ENCODE measurements at places on chromosomes 6 and 20. TPM values are rescaled to one million over a fixed set of nuclear protein-coding genes. Genes with fewer than 3 reads are reported as not detected.

DNA sequence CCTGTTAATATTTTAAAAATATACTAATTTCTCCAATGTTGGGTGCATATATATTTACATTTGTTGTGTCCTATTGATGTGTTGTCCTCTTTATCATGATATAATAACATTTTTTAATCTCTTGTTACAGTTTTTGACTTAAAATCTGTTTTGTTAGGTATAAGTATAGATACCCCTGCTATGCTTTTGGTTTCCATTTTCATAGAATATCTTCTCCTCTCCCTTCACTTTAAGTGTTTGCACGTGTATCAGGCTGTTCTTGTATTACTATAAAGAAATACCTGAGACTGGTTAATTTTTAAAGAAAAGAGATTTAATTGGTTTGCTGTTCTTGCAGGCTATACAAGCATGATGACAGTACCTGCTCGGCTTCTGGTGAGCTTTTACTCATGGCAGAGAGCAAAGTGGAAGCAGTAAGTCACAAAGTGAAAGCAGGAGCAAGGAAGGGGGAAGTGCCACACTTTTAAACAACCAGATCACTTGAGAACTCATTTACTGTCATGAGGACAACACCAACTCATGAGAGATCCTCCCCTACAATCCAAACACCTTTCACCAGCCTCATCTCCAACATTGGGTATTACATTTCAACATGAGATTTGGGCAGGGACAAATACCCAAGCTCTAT is 340.5 kb upstream of the SYNCRIP start:
- DNase-seq, result no peak

GRCh38 chr6:15524861-15525401 is 137.9 kb downstream of the DTNBP1 start:
- DNase-seq, result no peak

DNA sequence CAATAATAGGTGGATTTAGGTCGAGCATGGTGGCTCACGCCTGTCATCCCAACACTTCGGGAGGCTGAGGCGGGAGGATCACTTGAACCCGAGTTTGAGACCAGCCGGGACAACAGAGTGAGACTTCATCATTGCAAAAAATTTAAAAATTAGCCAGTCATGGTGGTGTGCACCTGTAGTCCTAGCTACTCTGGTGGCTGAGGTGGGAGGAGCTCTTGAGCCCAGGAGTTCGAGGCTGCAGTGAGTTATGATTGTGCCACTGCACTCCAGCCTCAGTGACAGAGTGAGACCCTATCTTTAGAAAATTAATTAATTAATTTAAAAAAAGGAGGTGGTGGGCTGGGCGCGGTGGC is 13.4 kb upstream of the C20orf203 start:
- DNase-seq, result no peak

- no peak for DNase-seq
Measured at GRCh38 chr6:25292384-25292783, 13.2 kb downstream of the CARMIL1 start.

SCGN gene
- 0.22 TPM for polyA plus RNA-seq

DNA sequence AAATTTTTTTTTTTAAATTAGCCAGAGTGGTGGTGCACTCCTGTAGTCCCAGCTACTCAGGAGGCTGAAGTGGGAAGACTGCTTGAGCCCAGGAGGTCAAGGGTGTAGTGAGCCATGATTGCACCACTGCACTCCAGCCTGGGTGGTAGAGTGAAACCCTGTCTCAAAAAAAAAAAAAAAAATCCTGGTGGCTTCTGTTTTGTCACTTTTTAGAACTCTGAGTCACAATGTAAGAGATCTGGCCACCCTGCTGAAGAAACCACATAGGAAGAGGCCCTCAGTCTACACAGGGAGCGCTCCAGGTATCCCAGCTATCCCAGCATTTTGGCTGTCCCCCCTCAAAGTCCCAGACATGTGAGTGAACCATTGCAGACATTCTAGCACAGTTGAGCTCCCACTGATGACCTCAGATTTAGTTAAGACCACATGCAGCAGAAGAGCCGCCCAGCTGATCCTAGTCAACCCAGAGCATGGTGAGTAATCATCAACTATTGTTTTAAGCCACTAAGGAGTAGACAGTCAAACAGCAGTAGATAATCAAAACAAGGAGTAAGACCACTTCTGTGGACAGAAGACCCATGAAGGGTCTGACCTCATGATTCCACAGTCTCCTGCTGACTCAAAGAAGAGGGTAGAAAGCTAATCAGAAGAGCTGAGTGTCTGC is 12.7 kb upstream of the ARFGEF2 start:
- no peak for DNase-seq

DAAM2 gene
- polyA plus RNA-seq, result 20.7 TPM

CLIC5 gene
- 191 TPM for polyA plus RNA-seq

- no peak for DNase-seq
Measured at GRCh38 chr20:48606841-48607543, 220.8 kb downstream of the PREX1 start.

DNA sequence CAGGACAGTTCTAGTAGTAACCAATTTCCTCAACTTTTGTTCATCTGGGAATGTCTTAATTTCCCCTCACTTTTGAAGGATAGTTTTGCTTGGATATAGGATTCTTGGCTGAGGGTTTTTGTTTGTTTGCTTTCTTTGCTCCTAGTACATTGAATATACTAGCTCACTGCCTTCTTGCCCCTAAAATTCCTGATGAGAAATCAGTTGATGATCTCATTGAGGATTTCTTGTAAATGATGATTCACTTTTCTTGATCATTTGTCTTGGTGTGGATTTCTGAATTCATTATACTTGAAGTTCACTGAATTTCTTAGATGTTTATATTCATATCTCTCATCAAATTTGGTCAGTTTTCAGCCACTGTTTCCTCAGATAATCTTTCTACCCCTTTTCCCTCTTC is 49.1 kb upstream of the PRDM1 start:
- no peak for DNase-seq

OR2J3 gene
- polyA plus RNA-seq, result not detected

DNA sequence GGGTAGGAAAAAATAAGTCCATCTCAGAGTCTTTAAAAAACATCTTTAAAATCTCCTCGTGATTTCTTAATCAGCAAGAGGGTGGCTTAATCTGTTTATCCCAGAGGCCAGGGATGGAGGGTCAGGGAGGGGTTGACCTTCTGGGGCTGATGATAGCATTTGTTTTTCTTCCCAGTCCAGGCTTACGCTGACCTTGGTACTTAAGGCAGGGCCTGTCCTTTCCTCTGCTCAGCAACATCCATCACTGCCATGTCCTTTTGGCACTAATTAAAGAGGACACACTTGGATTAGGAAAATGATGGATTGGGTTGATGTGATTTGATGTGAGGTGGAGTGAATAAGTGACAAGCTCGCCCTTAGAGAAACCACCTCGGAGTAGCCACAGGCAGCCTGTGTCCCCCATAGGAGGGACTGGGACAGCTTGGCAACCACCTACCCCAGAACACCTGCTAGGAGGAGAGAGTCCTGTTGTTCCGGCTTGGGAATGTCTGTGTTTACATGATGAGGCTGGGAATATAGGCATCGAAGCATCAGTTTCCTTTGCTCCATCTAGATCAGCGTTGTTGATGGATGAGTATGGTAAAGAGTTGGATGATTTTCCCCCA is 44.2 kb downstream of the PHACTR3 start:
- no peak for DNase-seq

DNA sequence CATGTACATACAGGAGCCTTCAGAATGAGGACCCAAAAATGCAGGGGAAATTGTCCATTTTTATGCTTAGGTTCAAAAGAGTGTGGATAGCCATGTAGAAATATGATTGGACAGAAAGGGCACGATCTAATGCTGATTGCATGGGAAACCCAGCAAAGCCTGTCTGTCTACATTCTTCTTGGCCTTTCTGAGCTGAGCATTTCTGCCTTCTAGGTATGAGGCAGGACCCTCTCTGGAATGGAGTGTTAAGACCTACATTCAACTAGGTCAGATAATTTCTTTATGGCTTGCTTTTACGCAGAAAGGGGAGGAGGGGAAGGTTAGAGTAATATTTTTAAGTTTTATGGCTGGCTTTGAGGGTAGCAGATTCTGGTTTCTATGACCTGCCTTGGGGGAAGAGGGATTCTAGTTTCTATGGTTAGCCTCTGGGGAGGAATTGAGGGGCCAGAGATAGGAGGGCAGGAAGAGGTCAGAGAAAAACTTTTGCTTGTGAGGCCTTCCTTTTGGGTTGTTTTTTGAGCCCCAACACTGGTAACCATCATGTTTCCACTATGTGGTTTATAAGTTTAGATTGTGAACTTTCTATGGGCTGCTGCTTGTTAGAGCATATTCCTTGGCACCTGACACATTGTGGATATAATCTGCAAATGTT is 63.5 kb downstream of the LYRM2 start:
- DNase-seq, result peak; percentile 34

GRCh38 chr20:11454966-11455799 is 462.5 kb upstream of the BTBD3 start:
- DNase-seq, result no peak

SPACA1 gene
- polyA plus RNA-seq, result not detected

HCRTR2 gene
- 0.23 TPM for polyA plus RNA-seq

DNA sequence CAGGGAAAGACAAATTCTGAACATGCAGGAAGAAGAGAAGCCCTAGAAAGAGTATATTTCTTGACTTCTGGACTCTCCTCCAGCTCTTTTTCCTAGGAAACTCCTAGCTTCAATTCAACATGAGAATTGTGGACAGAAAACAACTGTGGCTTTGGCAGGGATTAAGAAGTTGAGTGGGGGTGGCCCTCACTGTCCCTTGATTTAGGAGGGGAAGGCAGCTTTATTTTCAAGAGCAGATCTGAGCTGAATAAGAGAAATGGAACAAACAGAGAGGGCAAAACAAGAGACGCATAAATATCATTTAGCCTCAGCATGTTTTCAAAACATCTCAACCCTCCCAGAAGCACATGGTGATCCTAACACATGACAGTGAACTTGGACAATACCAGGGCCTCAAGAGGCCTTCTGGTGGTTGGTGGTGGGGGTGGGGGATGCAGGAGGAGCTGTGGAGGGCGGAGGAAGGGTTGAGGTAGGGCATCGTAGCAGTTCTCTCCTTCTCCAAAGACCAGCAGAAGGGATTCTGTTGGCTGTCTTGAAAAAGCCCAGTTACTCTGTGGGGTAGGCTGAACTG is 21.1 kb upstream of the TAGAP start:
- peak; percentile 77 for DNase-seq

DNA sequence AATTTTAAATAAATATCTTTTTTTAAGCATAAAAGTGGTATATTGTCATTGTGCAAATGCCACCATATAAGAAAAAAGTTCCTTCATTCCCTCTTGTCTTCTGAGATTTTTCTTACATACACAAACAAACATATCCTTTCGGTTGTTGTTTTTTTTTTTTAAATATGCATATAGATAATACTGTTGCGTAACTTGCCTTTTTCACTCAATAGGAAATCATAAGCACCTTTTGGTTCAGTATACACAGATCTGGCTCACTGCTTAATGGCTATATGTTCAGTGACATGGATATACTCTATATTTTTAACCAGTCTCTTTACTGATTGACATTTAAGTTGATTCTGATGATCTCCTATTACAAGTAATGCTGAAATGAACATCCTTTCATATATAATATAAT is 40.1 kb downstream of the AKAP12 start:
- DNase-seq, result no peak

PI3 gene
- polyA plus RNA-seq, result not detected

LGSN gene
- 0.43 TPM for polyA plus RNA-seq

HM13 gene
- polyA plus RNA-seq, result 139 TPM

CD24 gene
- polyA plus RNA-seq, result 1,054 TPM

- DNase-seq, result no peak
Measured at GRCh38 chr6:83613378-83613777, 95.5 kb downstream of the SNAP91 start.

DNA sequence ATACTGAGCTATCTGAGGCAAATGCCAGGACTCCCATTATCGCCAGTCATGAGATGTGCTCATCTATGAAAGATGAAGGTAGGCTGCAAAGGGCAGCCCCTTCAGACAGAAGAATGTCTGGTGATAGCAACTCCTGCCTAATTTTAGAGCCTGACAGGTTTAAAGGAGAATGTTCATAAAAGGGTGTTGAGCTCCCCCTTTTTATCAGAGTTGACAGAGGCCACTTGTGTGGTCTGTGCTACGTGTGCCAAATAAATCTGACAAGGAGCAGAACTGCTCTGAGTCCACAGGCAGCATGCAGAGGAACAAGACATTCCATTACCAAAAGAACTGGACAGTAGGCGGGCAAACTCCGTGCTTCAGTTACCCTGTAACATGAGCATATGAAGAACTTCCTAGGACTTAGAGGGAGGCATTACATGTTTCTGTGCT is 101.8 kb downstream of the PREP start:
- DNase-seq, result no peak

GRCh38 chr20:25549843-25550477 is 35.4 kb downstream of the NINL start:
- DNase-seq, result no peak

DNA sequence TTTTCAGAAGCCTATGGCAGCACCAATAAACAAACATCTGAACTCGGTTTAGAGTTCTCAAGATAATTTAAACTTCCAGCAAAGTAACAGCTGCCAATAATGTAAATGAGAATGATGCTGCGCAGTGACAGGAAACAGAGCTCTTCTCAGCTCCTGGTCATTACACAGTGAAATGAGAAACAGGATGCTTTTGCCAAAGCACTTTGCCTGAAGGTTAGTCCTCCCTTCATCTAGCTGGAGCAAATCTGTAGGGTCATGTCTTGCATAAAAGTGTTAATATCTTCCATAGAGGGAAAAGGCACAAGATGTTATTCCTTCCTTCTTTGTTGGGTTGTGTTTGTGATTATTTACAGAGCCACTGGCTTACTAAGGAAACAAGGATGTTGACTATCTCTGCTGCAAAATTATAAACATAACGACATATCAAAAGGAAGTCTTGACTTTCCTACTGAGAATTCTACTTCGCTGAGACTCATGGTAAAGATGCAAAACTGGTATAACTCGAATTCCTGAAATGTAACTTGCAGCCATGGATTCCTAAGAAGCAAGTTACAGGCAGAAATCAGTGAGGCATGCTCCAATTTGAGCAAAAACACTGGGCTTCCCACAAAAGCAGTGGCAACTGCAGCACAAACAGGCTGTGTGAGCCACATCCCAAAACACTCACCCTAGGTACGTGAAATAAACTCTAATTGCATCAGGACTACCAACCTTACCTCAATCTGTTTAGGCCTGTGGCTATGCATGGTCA is 102.5 kb upstream of the BEND6 start:
- DNase-seq, result peak; percentile 37

MATN4 gene
- polyA plus RNA-seq, result 0.21 TPM

HLA-DQA1 gene
- 4.5 TPM for polyA plus RNA-seq

All from renal pelvis (tissue), 12 donors.